ENCODE measurements at places on chromosomes 5 and 9.

DNA sequence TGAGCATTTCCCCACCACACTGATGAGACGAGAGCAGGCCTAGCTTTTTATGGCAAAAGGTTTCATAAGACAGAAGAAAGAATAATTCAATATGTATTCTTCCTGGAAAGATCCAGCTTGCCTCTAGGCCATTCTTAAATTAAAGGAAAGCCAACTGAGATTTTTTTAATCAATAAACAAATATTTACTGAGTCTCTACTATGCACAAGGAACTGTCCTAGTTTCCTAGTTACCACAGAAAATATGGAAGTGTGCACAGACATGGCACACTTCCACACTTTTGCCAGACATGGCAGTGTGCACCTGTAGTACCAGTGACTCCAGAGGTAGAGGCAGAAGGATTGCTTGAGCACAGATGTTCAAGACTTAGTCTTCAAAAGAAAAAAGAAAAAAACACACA is 281.0 kb downstream of the CETN3 start:
- DNase-seq: no peak

- DNase-seq: no peak
Measured at GRCh38 chr9:92722386-92723298, 42.0 kb downstream of the BICD2 start.

GRCh38 chr5:171268700-171269620 is 40.1 kb upstream of the TLX3 start:
- DNase-seq: no peak

DNA sequence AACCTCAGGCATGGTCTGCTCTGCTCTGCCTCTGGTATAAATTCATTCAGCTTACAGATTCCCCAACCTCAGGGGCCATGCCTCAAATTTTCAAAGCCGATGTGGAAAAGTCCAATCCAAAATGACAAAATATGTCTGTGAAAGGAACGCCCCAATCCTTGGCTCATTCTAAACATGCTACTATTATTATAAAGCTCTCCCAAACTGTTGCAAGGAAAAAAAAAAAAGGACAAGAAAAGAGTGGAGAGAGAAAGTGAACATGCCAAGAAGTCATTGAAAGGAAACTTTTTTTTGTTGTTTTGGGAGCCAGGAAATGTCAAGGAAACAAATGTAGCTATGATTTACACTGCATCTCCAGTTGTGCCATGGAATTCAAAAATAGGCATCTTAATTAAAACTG is 3.8 kb downstream of the COL23A1 start:
- DNase-seq: no peak

DNA sequence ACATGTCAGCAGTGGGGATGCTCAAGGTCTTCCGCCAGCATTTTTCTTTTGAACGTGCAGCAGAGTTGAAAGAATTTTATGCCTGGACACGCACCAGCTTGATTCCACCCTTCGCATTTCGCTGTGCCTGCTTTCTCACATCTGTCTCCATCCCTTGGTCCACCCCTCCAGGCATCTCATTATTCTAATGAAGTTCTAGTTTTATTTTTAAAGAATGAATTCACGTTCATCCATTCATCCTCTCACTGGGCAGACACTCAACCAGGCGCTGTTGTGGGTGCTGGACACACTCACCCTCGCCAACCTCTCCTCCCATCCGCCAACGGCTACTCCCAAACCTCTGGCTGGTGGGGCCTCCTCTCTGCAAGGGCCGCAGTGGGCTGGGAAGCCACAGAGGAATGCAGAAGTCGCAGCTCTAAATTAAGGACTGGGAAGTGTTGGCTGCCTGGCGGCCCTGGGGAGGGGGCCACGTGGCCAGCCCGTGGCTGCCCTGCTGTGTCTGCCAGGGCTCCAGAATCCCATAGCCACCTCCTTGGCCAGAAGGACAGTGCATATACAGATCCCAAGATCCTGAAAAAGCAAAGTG is 6.7 kb downstream of the SUSD3 start:
- no peak for DNase-seq

- no peak for DNase-seq
Measured at GRCh38 chr9:121268851-121269641, 1.1 kb downstream of the GSN start.

- DNase-seq: no peak
Measured at GRCh38 chr9:91275655-91276054, 86.1 kb downstream of the AUH start.

- DNase-seq: no peak
Measured at GRCh38 chr5:119330367-119331183, 25.2 kb upstream of the TNFAIP8 start.

DNA sequence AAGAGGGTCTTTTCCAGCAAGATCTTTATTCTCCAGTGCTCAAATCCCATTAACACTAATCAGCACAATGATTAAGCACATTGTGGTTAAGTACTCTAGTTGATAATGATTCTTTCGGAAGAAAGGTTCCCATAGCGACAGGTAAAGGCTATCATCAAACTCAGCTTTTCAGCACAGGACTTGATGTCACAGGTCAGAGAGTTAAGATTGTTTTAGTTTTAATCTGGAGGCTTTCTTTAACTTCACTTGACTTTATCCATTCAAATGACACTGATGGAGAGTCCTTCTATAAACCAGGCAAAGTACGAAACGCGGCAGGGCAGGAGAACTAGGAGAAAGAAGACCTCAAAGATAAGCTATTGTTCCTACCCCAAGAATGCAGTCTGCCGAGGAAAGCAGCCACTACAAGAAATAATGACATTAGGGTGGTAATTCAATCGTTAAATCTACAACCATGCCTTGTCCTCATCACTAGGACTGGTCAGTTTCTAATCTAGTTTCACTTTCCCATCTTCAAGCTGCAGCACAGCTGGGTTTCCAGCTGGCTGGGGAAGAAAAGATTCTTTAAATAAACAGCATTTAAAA is 4.6 kb downstream of the NRG2 start:
- no peak for DNase-seq

DNA sequence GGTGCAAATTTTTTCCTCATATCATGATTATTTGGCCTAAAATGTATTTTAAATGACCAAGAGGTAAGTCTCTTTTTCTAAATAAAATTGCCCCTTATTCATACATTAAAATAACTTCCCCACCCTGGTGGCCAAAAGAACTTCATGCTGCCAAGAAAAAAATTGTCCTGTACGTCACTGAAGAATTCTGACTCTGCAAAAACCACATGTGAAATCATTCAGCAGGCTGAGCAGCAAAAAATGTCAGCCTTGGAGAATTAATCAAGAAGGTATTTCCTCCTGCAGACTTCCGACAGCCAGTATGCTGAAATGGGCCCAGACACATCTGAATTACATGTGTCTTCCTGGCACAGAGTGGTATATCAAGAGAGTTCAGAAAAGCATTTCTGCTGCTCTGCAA is 94.6 kb upstream of the HMHB1 start:
- no peak for DNase-seq

DNA sequence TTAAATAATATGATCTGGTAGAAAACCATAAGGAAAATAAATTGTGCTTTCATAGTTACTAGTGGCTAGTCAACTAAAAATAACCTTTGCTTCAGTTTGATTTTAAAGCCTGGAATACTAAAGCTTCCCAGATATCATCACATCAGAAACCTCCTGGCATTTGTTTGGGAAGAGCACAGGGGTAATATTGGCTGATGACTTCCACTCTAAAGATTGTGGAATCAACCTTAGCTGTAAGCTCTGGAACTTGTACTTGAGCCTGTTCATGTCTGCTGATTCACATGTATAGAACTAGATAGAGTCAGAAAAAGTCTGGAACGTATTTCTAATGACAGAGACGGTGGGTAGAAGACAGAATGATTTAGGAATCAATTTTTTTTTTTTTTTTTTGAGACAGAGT is 345.0 kb downstream of the CWC27 start:
- DNase-seq: no peak

DNA sequence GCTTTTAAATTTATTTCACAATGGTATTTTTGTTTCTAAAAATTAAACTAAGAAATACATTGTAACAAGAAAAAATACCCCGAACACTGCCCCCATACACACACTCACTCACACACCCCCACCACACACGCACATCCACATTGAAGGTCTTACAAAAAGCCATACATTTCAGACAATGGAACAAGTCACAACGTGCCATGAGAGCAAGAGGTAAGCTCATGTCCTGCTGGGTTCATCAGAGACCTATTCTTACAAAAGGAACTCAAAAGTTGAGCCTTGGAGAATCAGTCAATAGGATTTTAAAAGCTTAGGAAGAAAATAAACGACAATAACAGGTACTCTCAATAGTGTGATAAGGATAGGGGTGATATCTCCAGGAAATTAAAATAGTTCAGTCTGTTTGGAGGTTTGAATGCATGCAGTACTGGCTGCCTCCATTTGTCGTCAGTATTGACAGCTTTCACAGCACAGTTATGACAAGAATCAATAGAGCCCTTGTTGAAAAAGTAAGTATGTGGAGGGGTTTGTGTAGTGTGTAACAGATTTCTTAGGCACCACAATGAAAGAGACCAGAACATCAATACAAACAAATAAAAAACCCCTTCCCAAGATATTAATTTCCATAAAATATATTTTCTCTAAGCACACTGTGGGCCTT is 1826.2 kb upstream of the CDH6 start:
- no peak for DNase-seq

GRCh38 chr5:65482736-65483545 is 1.2 kb upstream of the ADAMTS6 start:
- peak; percentile 40 for DNase-seq

DNA sequence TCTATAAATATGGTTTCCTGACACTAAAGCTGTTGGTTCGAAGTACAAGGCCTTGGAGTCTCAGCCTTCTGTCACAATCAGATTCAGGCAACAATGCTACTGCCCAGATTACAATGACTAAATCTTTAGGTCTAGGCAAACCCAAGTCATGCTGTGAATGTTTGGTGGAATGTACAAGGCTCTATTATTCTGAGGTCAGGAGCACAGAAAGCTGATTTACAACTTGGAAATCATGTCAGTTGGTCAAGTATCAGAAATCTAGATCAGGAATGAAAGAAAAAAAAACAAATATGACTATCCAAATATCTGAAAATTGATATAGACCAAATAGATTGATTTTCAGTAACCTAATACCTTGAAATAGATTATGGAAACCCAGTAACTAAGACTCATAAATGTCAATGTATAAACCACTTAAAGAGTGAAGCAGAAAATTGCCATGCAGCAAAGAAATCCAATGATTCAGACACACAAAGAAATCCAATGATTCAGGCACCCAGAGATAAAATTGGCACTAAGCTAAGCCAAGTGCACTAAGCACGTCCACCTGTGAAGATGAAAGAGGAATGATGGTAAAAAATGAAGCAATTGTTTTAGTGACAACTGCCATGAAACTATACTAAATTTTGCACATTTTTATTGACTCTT is 588.0 kb upstream of the TUSC1 start:
- DNase-seq: no peak

- no peak for DNase-seq
Measured at GRCh38 chr5:175629261-175629660, 28.6 kb upstream of the HRH2 start.

DNA sequence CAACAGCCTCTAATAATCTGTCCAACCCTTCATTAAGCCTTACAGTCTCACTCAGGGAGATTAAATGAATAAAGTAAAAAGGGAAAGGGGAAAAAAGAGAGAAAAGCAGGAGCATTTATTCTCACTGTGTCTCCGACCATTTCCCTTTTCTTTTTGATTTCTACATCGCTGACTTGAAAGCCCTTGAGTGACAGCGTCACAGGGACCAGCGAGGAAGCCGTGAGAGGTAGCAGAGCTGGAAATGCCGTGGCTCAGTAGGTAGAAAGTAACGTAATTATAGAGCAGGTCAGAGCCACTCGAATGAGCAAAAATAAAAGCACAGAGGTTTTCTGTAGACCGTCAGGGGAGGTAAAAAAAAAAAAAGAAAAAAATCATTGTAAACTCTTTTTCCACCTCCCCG is 52.4 kb downstream of the ASS1 start:
- no peak for DNase-seq

DNA sequence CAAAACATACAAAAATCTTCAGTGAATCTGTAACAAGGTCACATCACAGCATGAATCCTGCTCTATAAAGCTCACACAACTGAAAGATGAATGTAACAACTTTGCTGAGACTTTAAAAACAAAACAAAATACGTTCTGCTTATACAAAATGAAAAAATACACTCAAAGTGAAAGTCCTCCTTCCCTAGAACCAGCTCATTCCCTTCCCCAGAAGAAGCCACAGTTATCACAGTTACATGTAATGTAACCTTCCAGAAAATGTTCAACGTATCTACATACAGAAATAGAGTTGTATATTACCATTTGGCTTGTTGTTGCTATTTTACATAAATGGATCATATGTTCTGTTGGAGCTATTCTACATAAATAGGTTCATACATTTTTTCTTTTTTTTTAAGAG is 2.6 kb downstream of the AUH start:
- DNase-seq: no peak

DNA sequence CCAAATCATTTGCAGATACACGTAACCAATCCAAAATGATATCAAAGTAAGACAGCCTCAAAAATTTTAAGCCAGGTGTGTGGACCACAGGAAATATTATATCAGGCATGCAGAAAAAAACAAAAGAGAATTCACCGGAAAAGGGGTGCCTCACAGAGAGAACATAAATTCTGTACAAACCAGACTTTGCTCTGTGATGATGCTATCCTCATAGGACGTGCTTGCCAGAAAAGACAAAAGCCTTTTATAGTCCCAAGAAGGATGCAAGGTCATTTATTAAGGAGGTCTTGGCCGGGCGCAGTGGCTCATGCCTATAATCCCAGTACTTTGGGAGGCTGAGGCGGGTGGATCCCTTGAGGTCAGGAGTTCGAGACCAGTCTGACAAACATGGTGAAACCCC is 16.8 kb upstream of the ATP6V1G1 start:
- no peak for DNase-seq
